Pancreas (tissue), 10 donors: ENCODE measurements at places on chromosomes 4 and X.
A peak's percentile ranks its signal among the peaks of the same experiment; 100 is the strongest.

GRCh38 chrX:26026179-26026578 lies 112.0 kb upstream of the MAGEB18 start:
- no peak for DNase-seq

DNA sequence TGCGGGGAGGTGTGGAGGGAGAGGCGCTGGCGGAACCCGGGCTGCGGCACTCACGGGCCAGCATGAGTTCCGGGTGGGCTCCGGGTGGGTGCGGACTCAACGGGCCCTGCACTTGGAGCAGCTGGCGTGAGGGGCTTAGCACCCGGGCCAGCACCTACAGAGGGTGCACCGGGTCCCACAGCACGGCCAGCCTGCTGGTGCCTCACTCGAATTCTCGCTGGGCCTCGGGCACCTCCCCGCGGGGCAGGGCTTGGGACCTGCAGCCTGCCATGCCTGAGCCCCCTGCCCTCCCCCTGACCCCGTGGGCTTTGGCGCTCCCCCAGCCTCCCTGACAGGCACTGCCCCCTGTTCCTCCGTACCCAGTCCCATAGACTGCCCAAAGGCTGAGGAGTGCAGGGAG lies 10.8 kb upstream of the CAMK2D start:
- peak; percentile 73 for DNase-seq

DNA sequence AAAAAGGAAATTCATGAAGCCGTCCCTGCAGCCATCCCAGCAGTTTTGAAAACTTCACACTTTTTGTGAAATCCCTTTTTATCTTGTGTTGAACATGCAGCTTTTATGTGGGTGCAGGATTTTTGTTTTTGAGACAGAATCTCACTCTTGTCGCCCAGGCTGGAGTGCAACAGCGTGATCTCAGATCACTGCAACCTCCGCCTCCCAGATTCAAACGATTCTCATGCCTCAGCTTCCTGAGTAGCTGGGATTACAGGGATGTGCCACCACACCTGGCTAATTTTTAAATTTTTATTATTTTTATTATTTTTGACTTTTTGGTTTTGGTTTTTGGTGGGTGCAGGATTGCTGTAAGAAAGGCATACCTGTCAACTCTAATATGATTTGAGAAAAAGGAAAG lies 8.0 kb upstream of the MSMO1 start:
- no peak for DNase-seq

DNA sequence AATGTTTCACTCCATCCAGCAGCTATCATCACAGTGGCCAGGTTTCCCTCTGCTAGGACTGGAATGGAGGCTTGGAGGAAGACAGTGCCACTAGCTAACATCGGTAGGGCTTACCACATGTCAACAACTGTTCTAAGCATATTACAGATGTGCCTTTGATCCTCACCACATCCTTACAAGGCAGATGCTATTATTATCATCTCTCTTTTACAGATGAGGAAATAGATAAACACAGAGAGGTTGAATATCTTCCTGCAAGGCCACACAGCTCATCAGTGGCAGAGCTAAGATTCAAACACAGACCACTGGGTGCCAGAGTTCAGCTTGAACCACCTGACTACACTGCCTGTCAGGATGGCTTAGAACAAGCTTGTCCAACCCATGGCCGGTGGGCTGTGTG lies 47.4 kb downstream of the MAMLD1 start:
- DNase-seq = no peak

- DNase-seq = no peak
Measured at GRCh38 chrX:9816084-9816700, 30.0 kb downstream of the SHROOM2 start.

- no peak for DNase-seq
Measured at GRCh38 chrX:109635146-109635545, 10.2 kb upstream of the KCNE5 start.

DNA sequence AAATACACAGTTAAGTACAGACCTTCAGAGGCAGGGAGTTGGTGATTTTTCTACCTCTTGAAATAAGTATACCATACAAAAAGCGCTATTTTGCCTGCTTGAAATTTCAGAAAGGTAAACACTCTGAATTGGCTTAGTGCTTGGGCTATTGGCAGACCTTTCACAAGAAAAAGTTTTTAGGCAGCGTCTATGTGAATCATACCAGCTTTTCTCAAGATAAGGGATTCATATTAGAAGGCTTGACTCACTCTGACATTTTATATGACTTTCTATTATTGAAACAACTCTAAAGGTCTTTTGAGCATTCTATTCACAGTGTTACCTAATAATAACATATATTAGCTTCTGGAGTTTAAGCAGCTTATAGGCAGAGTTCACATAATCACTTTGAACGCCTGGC lies 286.4 kb upstream of the FAT1 start:
- DNase-seq = no peak

DNA sequence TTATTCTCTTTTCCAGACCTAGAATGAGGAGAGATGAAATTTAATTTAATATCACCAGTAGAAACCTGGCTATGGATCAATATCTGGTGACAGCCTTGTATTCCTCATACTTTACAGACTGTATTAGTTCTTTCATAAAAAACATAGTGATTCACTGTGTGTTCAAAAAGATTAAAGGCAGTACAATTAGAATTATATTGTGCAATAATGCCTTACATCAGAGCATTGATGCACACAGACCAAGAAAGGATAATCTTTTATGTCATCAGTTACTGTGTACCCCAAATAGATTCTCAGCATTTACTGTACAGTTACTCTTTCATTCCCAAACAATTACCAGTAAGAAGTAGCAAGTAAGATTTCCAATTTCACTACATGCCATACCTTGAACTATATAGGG lies 260.5 kb upstream of the ANXA10 start:
- DNase-seq = no peak

DNA sequence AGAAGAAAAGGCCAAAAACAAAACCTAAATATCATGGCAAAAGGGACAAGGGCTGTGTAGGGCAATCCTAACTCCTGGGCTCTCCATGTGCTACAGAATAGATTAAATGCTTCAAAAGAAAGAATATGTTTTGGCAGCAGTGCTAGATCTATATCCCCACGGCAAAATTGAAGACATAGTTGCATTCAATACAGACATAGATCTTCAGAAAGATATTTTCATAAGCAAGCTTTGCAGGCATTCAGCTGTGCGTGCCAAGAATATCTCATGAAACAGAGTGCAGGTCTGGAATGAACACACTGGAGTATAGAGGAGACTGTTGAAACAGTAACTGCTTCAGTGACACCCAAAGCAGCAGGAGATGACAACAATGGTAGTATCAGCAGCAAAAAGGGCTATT lies 1476.9 kb downstream of the ARAP2 start:
- no peak for DNase-seq

DNA sequence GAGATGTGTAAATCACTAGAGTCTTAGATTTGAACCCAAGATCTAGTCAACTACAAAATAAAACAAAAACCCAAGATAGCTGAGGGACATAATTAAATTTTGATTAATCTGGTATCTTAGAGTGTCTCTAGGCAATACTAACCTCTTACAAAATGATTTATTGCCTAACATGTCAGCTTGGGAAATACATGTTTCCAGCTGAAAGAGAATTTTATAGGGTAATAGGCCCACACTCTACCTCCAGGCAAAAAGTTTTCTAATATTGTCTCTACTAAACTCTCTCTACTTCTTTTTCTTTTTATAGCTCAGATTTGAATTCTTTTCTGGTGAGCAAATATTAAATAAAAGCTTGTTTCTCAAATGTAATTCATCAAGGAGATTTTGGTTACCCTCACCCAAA lies 263.2 kb downstream of the IL15 start:
- no peak for DNase-seq

GRCh38 chrX:14228611-14229010 lies 198.9 kb upstream of the GEMIN8 start:
- no peak for DNase-seq

- peak; percentile 6 for DNase-seq
Measured at GRCh38 chr4:105140684-105141490, 5.8 kb upstream of the TET2 start.

GRCh38 chrX:108223585-108223984 lies 132.0 kb downstream of the ATG4A start:
- no peak for DNase-seq

GRCh38 chr4:73762409-73762808 lies 22.0 kb downstream of the CXCL8 start:
- DNase-seq = no peak

- DNase-seq = peak; percentile 39
Measured at GRCh38 chr4:76199664-76200211, 13.9 kb downstream of the SCARB2 start.

DNA sequence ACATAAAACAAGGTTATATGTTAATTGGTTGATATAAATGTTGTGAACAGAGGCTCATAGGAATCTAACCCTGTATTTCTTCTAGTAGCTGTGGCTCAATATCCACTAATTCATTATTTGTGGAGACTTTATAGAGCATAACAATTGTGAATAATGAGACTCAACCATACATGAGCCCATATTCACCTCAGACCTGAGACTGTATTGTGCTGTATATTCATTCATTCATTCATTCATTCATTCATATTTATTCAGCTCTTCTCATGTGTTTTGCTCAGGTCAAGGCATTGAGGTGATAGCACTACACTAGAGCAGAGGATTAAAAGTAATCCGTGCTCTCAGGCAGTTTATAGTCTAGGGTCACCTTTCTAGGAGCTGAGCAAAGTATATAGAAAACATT lies 24.5 kb upstream of the ANXA3 start:
- DNase-seq = no peak

DNA sequence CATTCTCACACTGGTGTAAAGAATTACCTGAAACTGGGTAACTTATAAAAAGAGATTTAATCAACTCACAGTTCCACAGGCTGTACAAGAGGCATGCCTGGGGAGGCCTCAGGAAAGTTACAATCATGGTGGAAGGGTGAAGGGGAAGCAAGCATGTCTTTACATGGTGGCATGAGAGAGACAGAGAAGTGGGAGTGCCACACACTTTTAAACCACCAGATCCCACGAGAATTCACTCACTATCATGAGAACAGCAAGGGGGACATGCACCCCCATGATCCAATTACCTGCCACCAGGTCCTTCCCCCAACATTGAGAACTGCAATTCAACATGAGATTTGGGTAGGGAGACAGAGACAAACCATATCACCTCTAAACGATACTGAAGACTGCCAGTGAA lies 23.0 kb downstream of the EPGN start:
- DNase-seq = no peak

DNA sequence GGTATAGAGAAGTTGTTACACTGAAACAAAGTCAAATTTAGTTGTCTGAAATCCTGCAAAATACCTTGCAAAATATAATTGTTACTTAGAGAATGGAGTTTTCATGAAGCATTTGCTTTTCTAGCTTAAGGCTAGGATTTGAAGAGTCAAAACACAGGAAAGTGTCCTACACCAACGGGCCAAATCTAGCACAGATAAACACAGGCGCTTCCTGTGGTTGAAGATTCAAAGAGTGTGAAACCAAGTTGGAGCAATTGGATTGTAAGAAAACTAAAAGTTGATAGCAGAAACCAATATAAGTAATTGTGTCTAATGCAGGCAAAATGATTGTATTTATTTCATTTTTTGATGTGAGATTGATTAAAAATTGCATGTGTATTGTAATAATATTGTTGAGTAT lies 2002.5 kb upstream of the TENM3 start:
- DNase-seq = no peak

DNA sequence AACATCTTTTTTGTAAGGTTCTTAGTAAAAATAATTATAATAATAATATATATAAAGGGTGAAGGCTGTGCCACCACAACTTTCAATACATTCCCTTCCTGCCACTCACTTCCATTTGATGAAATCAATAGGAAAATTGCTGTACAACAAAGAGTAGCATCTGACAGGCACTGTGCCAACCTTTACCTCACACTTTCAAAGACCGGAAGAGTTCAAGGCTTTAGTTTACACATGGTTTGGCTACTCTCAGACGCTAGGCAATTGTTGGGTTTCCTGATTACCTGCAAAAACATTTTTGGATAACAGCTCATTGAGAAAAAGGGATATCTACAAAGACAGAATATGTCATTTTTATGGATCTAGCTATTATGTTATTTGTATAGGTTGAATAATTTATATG lies 5.5 kb upstream of the ING2 start:
- DNase-seq = no peak

GRCh38 chr4:164871673-164872072 lies 5.3 kb upstream of the APELA start:
- no peak for DNase-seq

GRCh38 chrX:131617182-131617581 lies 73.3 kb downstream of the OR13H1 start:
- DNase-seq = no peak

DNA sequence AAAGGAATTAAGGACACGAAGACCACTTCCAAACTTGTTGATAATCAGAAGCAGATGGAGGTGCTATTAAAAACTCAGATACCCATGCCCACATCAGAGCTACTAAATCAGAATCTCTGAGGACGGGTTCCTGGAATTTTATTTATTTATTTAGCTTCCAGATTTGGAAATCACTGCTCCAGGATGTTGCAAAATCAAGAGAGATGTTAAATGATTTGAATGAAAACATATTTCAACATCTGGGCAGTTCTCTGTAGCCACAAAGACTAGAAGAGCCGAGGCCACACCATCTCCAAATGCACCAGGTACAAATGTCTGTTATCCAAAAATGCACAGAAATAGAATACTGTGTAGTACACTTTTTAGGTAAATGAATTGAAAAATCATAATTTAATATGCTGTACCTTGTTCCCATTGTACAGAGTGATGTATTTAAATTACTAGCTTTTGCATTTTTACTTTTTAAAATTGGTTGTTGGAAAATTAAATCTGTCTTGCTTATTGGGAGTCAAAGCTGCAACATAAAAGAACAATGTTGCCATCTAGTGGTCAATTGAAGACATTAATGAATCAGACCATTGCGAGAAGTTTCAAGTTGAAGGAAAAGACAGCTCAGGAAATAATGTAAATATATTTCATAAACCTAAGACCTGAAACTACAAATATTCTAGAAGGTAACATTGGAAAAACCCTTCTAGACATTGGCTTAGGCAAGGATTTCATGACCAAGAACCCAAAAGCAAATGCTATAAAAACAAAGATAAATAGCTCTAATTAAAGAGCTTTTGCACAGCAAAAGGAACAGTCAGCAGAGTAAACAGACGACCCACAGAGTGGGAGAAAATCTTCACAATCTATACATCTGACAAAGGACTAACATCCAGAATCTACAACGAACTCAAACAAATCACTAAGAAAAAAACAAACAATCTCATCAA lies 151.3 kb upstream of the TTC29 start:
- no peak for DNase-seq

DNA sequence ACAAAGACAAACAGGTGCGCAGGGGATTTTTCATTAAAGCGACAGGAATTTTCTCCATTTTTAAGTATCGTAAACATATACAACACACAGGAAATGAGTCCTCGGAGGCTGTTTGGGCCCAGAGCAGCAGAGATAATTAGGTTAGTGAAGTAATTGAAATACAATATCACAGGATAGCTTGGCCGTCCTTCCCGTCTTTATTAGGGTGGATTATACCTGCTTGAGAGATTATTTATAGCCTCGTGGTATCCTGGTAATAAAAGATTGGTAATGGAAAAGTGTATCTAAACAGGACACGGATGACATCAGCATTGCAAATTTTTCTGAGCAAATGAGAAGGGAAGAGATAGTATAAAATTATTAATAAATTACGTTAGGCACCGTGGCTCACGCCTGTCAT lies 68.2 kb downstream of the CRLF2 start:
- DNase-seq = no peak
